C1 segment of cervical spinal cord (tissue), 14 donors: ENCODE measurements at places on chromosomes 16 and 17.

- no peak for DNase-seq
These were observed 77.5 kb downstream of the CDK5R1 start for GRCh38 chr17:32564325-32564724.

DNA sequence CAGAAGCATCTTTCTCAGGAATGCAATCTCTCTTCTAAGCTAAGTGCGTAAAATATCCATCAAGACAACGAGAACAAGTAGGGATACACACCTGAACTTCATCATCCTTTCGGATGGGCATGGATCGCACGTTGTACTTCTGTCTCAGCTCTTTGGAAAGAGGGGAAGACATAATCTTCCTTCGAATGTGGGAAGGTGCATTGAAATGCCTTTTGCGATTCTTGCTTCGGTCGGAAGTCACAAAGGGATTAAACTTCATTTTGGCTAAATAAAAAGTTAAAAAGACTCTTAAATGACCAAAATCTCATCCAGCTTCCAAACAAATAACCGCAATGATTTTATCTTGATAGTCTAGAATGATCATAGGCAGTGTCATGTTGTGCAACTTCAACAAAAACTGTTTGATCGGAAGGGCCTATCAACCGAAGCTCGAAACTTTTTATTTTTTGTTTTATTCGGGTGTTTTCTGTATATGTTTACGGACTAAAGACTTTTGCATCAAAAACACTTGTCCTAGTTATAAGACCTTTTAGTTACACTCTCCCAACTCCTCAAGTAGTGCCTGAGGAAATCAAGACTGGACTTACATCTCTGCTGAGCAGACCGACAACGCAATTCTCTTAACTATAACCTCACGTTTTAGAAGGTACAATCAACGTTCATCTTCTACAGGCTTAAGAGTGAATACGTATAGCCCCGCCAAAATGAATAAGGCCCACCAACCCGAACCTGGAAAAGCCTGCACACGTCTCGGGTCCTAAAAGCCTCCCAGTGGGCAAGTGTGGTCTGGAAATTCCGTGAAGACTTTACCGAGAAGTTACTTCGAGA is 727 bp downstream of the RPL26 start:
- no peak for DNase-seq

GRCh38 chr16:87559945-87560344 is 42.4 kb upstream of the JPH3 start:
- DNase-seq, result no peak

- peak; percentile 63 for DNase-seq
These were observed 14.6 kb downstream of the ATP5PD start for GRCh38 chr17:75031972-75032719.

GRCh38 chr17:83064732-83065659 is 14.4 kb upstream of the METRNL start:
- no peak for DNase-seq

DNA sequence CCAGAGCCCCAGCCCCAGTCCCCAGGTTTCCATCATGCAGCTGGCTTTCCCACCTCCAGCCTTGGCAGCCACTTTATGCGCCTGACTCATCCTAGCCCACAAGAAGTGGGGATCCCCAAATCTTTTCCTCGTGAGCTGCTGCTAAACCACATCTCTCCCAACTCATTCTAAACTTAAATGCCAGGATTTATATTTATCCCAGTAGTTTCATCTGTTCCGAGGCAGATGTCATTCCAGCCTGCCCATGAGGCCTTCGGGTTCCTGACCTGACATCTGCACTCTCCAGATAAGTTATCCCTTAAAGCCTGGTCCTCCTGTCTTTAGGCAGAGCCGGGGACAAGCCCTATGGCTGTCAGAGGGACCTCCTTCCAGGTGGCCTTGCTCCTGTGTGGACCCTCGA is 16.6 kb downstream of the PLXDC1 start:
- DNase-seq, result no peak

DNA sequence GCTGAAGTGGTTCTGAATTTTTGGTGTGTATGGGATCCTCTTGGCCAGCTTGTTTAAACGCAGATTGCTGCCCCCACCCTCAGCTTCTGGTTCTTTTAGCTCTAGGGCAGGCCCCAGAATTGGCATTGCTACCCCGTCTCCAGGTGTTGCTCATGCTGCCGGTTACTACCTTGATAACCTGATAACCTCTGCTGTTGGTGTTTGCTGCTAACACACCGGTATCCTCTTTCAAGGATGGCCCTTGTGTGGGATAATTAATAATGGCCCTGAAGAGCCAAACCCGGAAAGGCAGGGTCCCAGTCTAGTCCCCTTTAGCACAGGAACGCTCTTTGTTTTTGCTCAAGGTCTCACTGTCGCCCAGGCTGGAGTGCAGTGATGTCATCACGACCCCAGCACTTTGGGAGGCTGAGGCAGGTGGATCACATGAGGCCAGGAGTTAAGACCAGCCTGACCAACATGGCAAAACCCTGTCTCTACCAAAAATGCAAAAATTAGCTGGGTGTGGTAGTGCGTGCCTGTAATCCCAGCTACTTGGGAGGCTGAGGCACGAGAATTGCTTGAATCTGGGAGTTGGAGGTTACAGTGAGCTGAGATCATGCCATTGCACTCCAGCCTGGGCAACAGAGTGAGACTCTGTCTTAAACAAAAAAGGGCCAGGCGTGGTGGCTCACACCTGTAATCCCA is 1.3 kb upstream of the ST3GAL2 start:
- no peak for DNase-seq

DNA sequence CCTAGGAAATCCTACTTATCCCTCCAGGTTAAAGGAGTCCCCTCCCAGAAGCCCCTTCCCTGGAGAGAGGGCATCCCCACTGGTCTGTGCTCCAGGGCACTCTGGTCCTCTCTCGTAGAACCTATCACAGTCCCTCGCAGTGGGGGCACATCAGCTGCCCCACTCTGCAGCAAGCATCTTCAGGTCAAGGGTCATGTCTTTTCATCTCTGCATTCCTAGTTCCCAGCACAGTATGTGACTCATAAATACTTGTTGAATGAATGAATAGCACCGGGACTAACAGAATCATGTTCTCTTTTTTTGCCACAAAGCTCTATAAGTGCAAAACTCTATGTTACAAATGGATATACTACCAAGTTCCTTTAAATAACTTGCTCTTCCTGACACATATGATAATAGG is 36.0 kb downstream of the RNF157 start:
- no peak for DNase-seq

GRCh38 chr17:73419881-73420280 is 108.1 kb upstream of the CDC42EP4 start:
- DNase-seq, result no peak

- no peak for DNase-seq
These were observed 189.7 kb upstream of the SDK2 start for GRCh38 chr17:73833775-73834488.

DNA sequence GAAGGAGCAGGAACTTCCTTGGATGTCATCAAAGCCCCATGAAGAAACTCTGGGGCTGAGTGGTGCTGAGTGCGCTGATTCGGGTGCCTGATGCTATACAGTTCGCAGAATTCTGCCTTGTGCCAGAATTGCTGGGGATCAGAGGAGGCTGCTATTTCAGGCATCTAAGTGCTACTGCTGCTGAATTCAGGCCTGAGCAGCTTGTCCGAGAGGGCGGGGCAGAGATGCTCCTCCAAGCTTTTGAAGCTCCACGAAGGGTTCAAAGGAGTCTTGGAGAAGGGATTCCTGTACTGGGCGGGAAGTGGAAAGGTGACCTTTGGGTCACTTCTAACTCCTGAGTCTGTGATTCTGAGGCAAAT is 227.8 kb downstream of the CCDC182 start:
- no peak for DNase-seq

DNA sequence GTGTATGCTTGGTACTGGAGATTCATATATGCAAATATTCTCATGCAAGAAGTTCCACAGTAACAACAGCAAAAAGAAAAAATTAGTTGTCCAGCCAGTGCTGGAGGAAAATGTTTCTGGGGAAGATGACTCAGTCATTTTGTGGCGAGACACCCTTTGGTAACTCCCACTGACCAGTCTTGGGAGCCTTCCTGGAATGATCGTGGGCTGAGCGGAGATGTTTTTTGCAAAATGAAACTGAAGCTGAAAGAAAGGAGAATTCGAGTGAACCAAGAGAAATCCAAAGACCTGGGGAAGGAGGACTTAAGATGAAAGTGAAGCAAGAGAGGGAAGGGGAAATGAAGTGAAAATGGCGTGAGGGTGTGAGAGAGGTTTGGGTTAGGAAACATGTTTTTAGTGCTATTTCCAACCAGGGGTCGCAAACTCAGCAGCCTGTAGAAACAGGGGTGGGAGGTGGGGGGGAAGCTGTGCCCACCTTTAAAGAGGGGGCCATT is 5.2 kb downstream of the ITPRIPL2 start:
- DNase-seq, result peak; percentile 10

DNA sequence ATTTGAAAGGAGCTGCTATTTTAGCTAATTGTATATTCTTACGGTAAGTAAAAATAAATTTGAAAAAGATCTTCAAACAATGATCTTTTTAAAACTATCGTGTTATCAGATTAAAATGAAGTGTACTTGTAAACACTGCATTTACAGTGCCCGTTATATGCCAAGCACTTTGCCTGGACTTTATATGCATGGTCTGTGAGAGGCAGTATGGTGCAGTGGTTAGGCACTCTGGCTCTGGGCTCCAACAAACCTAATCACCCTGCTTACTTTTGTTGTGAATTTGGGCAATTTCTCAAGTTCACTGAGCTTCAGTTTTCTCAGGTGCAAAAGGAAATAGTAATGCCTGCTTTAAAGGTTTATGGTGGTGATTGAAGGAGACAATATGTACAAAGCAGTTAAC is 1.4 kb downstream of the PMP22 start:
- no peak for DNase-seq

- DNase-seq, result no peak
These were observed 31.3 kb upstream of the ABCC3 start for GRCh38 chr17:50603340-50603739.

DNA sequence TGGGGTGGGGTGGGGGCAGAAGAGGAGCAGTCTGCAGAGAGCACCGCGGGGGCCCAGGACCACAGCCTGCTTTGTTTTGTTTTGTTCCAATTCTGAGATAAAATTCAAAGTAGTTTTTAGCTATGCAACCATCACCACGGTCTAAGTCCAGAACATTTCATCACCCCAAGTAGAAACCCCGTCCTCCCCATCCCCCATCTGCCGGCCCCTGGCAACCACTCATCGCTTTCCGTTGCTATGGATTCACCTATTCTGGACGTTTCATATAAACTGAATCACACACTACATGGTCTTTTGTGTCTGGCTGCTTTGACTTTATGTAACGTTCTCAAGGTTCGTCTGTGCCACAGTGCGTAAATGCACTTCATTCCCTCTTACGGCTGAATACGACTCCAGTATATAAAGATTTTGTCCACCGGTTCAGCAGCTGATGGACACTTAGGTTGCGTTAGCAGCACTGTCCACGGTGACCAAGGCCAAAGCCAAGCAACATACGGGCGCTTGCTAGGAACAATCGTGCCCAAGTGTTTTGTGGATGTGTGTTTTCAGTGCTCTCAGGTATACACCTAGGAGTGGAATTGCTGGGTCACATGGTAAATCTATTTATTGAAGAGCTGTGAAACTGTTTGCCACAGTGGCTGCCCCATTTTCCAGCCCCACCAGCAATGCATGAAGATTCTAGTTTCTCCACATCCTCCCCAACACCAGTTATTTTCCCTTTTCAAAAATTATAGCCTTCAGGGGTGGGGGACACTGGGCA is 27.7 kb upstream of the RASD1 start:
- no peak for DNase-seq
